Suppressor macrophage treated with lipopolysaccharide for 4 hours (primary cell): ENCODE measurements at places on chromosomes 7 and 10.

DNA sequence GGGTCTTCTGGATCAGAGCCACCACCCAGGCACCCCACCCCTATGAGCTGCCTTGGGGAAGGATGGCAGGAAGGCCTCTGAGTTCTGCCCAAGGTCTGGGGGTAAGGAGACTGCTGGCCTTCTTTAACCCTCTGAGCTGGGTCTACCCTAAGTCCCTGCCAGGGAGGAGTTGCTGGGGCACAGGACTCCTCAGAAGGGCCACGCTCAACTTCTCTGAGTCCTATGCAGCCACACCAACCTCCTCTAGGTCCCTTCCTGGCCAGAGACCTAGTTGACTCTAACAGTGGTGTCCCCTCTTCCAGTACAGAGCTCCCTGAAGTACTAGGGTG, 2.6 kb upstream of the NEURL1 start:
- DNase-seq, result no peak

- DNase-seq, result no peak
Observed at GRCh38 chr10:31035266-31035798, 3.7 kb upstream of the ZNF438 start.

GRCh38 chr7:54663186-54663585, 95.8 kb downstream of the SEC61G start:
- no peak for DNase-seq

DNA sequence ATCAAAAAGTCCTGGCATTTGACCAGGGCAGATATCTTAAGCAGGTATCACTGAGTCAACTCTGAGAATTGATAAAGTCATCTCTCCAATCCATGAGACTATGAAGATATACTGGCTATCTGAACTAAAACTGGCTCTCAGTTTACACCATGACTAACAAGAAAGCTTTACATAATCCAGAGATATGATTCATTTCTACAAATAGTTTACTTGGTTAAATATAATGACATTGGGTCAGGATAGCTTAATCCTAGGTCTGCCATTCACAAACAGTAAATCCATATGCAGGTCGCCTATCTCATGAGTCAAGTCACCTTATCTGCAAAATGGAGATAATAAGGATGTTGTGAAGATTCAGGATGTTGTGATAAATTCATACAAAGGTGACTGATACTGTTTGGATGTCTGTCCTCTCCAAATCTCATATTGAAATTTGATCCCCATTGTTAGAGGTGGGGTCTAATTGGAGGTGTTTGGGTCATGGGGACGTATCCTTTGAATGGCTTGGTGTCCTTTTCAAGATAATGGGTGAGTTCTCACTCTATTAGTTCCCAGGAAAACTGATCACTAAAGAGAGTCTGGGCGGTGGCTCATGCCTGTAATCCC, 117.4 kb downstream of the JMJD1C start:
- no peak for DNase-seq

DNA sequence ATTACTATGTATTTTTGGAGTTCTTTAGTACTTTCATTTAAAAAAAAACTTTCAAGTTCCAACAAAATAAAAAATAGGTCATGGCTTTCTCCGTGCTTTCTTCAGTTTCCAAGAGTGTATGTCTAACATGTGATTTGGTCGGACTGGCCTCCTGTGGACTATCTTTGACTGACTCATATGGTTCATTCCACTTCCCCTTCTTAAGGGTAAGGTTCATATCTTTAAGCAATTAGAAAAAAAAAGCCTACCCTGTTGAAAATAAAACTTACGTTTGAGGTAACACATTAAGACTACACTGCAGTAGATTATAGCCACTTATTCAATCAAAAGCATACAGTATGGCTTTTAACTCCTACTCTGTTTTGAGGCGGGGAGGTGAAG, 112.8 kb upstream of the AHR start:
- peak; percentile 85 for DNase-seq

DNA sequence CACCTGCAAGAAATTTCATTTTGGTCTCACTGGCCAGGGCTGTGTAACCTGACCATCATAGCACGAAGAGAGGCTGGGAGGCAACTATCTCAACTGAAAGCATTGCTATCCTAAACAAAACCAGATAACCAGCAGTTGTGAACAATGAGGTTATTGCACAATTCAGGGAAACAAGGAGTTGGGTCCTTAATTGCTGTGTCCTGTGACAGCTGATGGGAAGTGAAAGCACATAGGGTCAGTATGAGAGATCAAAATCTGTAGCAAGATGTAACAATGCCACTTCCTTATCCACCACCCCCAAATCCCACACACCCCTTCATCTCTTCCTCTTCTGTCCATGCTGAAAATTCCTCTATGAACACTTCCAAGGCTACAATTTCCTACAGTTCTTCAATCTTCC, 80.2 kb downstream of the HTR7 start:
- DNase-seq, result peak; percentile 86

DNA sequence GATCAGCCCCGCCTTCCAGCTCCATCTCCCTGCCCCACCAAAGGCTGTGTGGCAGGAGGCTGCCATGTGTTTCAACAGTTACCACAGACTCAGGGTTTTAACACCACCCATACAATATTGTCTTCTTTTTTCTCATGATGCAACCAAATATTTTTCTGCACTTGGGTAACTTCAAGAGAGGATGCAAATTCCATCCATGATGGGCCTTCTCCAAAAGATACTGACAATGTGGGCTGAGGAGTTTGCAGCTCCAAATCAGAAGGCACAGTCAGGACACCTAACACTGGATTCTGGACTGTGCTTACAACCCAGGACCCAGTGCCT, 347.9 kb downstream of the GRID1 start:
- no peak for DNase-seq

DNA sequence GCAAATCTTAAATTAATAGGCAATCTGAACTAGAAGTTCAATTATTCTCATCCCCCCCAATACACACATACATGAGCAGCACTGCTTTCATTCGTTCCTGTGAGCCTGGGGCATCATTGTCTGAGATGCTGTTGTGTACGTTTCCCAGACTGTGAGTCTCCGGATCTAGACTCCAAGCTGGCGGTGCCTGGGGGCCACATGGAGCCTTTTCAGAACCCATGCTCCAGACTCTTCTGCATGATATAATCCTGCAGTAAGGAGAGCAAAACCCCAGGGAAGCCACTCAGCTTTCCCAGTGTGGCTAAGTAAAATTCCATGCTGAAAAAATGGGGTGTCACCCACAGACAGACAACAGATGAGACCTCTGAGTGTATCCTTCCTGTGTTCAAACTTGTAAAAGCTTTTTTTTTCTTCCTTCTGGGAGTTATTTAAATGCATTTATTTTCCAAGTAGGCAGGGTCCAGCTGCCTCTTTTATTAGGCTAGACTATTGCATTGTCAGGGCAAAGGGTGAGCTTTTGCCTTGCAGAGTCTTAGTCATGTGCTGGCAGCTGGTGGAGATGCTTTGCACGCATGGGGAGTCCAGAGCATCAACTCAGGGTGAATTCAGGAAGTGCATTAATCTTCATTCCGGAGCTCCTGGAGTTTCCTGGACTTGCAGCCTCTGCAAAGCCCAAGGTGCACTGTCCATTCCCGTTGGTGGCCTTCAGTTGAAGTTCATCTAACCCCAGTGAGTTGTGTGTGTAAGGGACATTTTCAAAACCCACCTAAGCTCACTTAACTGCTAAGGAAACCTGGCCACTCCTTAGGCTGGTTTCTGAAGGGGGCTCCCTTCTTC, 185.7 kb upstream of the ADO start:
- DNase-seq, result peak; percentile 89

GRCh38 chr10:15943426-15943825, 83.1 kb upstream of the MINDY3 start:
- DNase-seq, result no peak

DNA sequence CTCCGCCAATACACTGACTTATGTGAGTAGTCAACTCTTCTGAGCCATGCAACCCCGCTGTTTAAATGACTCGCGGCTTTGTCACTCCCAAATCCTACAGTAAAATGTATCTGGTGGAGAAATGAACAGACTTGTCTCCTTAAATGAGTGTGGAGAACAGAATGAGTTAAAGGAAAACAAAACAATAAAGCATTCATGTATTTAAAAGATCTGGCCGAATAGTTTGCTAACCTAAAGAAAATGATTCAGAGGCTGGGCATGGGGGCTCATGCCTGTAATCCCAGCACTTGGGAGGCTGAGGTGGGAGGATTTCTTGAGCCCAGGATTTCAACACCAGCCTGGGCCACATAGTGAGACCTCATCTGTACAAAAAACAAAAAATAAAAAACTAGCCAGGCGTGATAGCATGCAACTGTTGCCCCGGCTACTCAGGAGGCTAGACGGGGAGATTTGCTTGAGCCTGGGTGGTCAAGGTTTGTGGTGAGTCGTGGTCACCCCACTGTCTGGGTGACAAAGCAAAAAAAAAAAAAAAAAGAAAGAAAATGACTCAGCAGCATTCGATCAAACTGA, 86.5 kb upstream of the PFKP start:
- no peak for DNase-seq

- peak; percentile 39 for DNase-seq
Observed at GRCh38 chr7:152759949-152760853, 649 bp downstream of the ACTR3B start.

GRCh38 chr10:60423920-60424319, 34.2 kb upstream of the ANK3 start:
- DNase-seq, result no peak

DNA sequence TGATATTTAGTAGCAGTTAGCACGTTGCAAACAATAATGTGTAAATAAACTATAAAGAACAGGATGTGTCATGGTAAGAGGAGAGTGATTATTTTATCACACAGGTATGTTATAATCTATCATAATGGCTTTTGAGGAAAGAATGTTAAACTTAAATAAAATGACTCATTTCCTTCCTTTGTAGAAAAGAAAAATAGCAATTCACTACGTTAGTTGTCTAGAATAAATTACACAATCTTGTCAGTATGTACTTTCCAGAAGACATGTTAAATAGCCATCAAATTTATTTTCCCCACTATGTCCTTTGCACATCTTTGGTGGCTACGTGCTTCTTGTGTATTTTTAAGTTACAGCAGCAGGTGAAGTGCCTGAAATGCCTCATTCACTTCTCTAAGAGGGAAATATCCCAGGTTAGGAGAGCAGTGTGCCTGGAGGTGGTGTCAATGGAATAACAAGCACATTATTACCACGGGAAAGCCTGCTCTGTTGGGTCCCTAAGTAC, 133.8 kb downstream of the SEMA3A start:
- no peak for DNase-seq

DNA sequence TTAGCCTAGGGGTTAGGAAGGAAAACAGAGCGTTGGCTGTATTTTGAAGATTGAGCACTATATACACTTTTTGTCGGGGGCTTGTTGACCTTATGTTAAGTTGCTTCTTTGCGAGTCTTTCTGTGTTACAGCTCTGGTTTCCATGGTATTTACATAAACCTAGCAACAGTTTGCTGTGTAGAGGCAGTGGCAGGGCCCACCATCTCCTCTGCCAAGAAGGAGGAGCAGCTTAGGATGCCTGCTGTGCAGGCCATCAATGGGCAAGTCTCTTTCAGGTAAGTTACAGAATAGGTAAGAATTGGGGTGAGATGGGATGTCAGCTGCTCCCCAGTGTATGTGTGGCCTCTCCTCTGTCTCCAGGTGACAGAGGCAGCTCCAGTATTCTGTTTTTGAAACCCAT, 485.5 kb downstream of the LRMDA start:
- DNase-seq, result no peak

- peak; percentile 82 for DNase-seq
Observed at GRCh38 chr10:127889605-127890195, 3.0 kb downstream of the CLRN3 start.

DNA sequence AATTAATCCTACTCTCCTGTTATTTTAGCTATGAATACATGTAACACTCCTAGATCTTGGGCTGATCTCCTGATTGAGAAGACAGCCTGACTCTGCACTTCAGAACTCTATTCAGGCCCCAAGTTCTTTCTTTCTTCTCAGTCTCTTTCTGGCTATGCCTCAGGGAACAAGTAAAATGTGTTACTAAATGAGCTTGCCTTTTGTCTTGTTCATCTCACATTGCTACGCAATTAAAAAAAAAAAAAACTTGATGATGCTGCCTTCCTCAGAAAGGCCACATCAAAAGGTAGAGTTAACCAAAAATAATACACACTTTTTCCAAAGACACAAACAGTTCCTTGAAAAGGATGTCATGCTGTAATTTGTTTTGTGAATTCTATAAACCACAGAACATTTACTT, 258.1 kb downstream of the TWIST1 start:
- no peak for DNase-seq

DNA sequence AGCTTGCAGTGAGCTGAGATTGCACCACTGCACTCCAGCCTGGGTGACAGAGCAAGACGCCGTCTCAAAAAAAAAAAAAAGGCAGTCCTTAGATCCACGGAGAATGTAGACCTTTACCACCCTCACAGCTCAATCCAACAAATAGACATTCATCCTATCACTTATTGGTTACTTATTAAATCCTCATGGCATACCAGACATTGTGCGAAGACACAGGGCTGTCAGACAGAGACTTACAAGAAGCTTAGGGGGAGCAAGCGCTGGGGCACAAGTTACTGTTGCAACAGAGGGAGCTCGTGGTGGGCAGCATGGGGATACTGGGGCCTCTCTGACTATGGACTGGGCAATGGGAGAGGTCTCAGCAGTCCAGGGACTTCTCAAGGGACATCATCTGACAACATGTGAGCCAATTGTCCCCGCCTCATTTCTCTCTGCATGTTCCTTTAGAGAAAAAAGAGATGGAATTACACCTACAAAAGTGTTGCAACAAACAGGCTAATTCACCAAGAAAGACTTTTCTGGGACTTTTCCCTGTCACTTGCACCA, 82.8 kb upstream of the TNS3 start:
- DNase-seq, result no peak

DNA sequence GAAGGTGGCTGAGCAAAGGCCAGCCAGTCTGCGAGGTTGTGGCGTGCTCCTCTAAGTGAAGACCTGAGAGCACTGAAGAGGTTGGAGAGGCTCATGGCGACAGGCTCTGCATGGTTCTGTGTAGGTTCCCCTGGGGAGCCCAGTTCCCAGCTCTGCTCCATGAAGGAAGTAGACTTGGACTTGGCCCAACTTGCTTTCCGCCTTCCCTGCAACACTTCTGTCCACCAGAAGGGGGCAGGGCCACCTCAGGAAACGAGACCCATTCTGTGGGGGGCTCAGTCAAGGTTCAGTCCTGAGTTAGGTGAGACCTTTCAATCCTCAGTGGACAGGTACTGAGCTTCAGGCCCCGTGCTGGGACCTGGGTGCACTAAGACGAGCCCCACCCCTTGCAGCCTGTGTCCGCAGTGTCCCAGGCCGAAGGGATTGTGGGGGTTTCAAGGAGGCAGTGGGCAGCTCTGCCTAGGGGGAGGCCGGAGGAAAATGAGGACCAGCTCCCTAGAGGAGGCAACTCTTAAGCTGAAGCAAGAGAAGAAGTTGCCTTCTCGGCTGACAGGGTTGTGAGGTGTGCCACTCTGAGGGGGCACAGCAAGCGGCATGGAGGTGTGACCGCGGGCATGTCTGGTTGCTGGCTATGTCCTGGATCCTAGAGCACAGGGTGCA, 15.0 kb upstream of the PCBD1 start:
- peak; percentile 55 for DNase-seq

DNA sequence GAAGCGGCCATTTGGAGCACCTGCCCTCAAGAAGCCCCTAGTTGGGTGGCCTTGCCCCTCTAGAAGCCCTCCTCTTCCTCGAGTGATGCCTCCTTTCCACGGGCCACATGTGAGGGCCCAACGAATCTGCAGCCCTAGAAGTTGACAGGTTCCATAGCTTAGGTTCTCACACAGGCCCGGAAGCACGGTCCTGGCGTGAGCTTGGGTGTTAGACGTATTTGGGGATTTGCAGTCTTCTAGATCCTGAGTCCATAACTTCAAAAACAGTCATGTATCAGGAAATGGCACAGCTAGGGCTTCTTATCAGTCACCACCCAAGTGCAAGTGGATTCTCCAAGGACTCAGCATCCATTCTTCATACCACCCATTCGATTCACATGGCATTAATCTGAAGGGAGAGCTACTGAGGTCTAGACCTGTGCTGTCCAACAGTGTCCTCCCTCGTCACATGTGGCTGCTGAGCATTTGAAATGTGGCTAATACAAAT, 477 bp upstream of the FBXW4 start:
- DNase-seq, result no peak
